ENCODE measurements at places on chromosomes 2 and 18.

DNA sequence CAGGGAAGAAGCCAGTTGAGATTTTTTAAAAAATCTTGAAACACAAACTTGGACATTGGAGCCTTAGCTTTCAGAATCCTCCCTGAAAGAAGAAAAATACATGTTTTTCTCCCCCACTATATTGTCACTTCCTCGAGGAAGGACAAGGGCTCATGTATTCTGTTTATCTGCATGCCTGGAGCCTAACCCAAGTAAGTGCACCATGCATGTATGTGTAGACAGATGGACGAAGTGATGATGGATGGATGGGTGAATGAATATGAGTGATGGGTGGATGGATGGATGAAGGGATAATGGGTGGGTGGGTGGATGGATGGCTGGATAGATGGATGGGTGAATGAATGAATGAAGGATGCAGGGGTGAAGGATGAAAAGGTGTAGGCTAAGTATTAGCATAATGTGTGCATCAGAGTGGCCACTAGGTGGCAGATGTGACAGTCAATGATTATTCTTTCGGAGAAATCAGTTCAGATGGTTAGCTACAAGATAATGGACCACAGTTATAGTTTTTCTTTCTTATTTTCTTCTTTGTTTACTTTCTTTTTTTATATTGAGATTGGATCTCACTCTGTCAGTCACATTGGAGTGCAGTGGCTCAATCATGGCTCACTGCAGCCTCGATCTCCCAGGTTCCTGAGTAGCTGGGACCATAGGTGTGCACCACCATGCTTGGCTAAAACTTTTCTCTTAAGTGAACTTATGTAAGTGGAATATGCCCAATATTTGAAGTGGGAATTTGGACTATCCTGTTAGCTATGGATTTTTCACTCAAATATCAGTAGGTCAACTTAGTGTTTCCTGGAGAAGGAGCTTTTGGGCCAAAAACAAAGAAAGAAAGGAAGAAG lies 18.5 kb upstream of the CCDC93 start:
- DNase-seq = peak; percentile 27
- no peak overlapping the region for H3K4me3 ChIP-seq
- H3K27me3 ChIP-seq = peaks cover 8% of the 10 kb centered on the region

- H3K27ac ChIP-seq = no peak overlapping the region
- no peak for DNase-seq
- H3K4me1 ChIP-seq = peaks cover 41% of the 10 kb centered on the region
- H3K36me3 ChIP-seq = peaks cover 13% of the 10 kb centered on the region
- H3K4me3 ChIP-seq = no peak overlapping the region
- no peaks in the 10 kb centered on the region for H3K27me3 ChIP-seq
Measured at GRCh38 chr2:121355488-121355887, 70.5 kb upstream of the TFCP2L1 start.

DNA sequence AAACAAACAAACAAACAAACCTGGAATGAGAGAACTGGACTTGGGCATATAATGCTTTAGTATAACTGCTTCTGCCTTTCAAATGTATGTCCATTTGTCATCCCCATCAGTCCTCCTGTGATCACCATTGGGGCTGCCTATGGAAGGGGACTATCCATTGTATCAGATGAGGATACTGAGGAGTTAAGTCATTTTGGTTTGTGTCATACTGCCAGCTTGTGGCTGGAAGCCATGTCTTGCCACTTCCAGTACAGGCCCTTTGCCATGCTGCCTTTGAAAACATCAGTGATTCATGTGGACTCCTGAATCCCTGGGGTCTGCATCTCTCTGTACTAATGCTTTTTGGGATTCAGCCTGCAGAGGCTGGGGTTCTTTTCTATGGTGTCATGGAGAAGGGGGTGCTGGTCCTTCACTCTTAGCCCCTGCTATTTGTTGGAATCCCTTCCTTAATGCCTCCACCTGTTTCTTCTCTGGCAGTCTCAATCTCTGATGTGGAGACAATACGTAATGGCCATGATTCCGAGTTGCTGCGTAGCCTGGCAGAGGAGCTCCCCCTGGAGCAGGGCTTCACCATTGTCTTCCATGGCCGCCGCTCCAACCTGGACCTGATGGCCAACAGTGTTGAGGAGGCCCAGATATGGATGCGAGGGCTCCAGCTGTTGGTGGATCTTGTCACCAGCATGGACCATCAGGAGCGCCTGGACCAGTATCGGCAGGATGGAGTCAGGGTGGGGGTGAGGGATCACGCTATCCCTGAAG lies 10.6 kb downstream of the PLCD4 start:
- DNase-seq = peak; percentile 9
- no peak overlapping the region for H3K27ac ChIP-seq
- H3K4me1 ChIP-seq = peaks cover 11% of the 10 kb centered on the region
- H3K27me3 ChIP-seq = no peaks in the 10 kb centered on the region
- no peaks in the 10 kb centered on the region for H3K36me3 ChIP-seq
- H3K4me3 ChIP-seq = no peak overlapping the region

GRCh38 chr2:102704531-102704930 lies 57.3 kb upstream of the TMEM182 start:
- no peak for DNase-seq
- H3K36me3 ChIP-seq = no peaks in the 10 kb centered on the region
- H3K27ac ChIP-seq = no peak overlapping the region
- no peak overlapping the region for H3K4me3 ChIP-seq
- H3K4me1 ChIP-seq = peaks cover 12% of the 10 kb centered on the region
- peaks cover 15% of the 10 kb centered on the region for H3K27me3 ChIP-seq

DNA sequence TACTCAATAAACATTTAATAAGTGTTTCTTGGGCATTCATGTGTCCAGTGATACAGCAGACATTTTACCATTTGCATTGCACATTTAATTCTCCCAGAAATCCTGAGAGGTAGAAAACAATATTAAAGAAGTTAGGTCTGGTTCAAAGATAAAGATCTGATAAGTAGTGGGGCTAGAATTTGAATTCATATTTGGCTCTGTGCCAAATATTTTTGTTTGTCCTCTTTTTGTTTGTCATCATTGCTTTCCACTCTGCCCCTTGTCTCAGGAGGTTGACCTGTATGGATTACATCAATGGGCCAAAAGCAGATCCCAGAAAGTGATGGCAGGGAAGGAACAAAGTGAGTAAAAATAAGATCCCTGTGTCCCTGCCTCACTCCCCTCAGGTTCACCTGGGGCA lies 441.9 kb upstream of the PKDCC start:
- H3K4me1 ChIP-seq = no peaks in the 10 kb centered on the region
- no peaks in the 10 kb centered on the region for H3K36me3 ChIP-seq
- no peak overlapping the region for H3K4me3 ChIP-seq
- peaks cover 2% of the 10 kb centered on the region for H3K27me3 ChIP-seq

DNA sequence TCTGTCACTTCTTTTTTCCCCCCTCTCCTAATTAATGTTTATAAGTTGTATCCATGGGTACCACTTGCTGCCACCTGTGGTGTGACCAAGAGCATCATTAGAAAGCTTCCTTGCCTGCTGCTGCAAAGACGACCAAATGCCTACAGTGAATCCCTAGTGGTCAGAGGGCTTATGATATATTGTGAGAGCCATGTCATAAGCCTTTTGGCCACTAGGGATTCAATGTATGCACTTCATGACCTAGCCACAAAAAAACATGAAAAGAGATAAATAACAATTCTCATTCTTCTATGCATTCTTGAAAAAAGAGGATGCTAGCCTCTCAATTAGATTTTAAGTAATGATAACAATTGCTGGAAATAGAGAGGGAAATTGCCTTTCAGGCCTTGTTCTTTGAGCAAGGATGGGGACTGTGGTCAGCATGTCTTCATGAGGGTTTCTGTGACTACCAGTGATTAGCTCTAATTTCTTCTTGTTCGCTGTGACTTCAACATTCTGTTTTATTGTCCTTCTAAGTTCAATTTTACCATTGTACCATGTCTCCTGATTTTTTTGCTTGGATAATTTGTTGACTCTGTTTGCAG lies 435.3 kb downstream of the TGIF1 start:
- no peak for DNase-seq
- no peak overlapping the region for H3K27ac ChIP-seq
- no peaks in the 10 kb centered on the region for H3K36me3 ChIP-seq
- peaks cover 1% of the 10 kb centered on the region for H3K27me3 ChIP-seq
- H3K4me3 ChIP-seq = no peak overlapping the region

Measured in HFFc6 (cell line).